CD4-positive, alpha-beta T cell (primary cell): ENCODE measurements at places on chromosomes 11 and 22. TPM values are rescaled to one million over a fixed set of nuclear protein-coding genes. Genes with fewer than 3 reads are reported as not detected.

Gene CD3D
- 265 TPM for total RNA-seq

Gene TNNI2
- not detected for total RNA-seq

Gene ARHGAP8
- total RNA-seq, result 6.3 TPM

Gene IL18
- not detected for total RNA-seq

Gene KCNQ1
- 31.3 TPM for total RNA-seq

Gene PATE2
- total RNA-seq, result not detected

Gene H19
- total RNA-seq, result not detected

Gene MMP11
- 2.4 TPM for total RNA-seq

Gene SEC14L6
- not detected for total RNA-seq

Gene AMOTL1
- total RNA-seq, result 0.08 TPM

Gene NAV2
- total RNA-seq, result 0.64 TPM

DNA sequence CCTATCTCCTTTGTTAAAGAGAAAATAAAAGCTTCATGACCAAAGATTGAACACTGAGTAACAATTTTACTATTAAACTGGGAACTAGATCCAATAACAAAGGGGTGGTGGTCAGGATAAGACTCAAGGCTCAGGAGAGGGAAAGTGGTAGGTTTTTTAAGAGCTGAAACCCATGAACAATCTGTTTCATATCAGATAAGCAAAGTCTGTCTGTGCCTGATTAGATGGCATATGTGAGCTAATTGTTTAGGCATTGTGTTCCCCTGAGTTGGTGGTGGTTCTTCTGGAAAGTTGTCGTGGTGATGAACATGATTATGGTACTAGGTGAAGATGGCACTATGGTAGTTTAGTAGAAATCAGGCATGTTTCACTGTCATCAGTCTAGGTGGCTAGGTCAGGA lies 24.4 kb downstream of the USP47 start:
- DNase-seq, result no peak

DNA sequence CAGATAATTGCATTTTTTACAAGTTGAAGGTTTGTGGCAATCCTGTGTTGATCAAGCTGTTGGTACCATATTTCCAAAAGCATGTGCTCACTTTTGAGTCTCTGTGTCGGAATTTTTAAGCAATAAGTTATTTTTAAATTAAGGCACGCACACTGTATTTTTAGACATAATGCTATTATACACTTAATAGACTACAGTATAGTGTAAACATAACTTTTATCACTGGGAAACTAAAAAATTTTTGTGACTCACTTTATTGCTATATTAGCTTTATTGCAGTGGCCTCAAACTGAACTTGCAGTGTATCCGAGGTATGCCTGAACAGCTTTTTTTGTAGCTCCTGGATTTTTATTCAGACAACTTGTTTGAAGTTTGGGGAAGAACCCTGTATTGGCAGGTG lies 31.3 kb upstream of the RRM1 start:
- DNase-seq, result no peak

GRCh38 chr11:85664615-85665481 lies at the start of gene CREBZF:
Gene CREBZF (minus strand): TSS chr11:85665129. CDS start chr11:85664875, 254 bp downstream.
- DNase-seq, result peak; percentile 92

GRCh38 chr22:38213990-38214301 lies 12.2 kb downstream of the MAFF start:
- DNase-seq, result no peak

DNA sequence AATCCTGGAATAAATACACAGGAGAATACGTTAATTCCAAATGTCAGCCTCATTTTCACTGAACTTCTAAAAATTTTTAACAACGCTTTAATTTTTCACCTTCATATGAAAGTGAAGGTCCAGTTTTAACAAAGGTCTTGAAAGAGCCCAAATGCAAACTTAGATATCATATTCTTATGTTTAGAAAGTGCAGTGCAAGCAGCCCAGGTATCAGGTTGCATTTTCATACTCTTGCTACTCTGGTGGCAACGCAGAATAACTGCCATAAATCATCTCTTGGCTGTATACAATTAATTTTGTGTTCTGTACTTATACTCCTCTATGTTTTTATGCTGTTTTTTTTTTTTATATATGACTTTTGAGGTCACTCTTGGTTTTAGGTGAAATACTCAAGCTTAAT lies 496.7 kb upstream of the ARHGAP42 start:
- DNase-seq, result no peak

GRCh38 chr11:116114198-116114651 lies 610.0 kb upstream of the CADM1 start:
- DNase-seq, result no peak

DNA sequence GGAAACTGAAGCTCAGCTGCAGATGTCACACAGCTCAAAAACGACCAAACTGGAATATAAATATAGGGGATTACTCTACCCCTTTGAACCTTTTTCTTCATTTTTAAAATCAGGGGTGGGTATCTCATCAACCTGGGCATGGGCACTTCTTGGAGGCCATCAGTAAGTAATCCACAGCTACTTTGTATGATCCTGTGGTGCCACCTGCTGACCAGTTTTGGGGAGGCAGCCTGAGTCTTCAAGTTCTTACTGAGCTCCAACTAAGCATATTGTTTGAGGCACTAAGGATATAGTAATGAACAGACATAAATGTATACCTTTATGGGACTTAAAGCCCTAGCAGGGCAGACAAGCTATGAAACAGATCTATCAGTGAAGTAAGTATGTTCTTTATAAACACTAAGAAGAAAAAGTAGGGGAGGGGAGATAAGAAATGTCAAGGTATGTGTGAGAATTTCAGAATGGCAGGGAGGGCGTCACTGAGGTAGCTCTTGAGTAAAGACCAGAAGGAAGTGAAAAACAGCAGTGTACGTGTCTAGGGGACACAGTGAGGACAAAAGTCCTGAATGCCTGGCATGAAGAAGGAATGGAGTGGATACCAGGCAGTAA lies 18.4 kb downstream of the TUB start:
- peak; percentile 64 for DNase-seq

GRCh38 chr11:86869966-86870570 lies 69.7 kb downstream of the PRSS23 start:
- peak; percentile 5 for DNase-seq

DNA sequence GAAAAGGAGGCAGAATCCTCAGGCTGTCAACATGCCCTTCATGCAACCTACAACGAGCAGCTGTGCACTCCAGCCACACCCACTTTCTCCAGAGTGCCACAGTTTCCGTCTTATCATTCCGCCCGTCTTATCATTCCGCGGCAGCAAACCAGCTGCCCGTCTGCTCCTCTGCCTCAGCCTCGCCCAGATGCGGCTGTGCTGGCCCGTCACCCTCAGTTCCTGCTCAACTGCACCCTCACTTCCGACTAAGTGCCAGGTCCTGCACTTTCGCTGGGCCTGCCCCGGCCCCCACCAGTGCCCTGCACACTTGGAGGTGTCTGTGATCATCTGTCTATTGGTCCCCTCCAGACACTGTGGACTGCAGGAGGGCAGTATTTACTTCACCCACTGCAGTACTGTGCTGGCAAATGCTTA lies 43.7 kb downstream of the MICAL3 start:
- DNase-seq, result peak; percentile 65

DNA sequence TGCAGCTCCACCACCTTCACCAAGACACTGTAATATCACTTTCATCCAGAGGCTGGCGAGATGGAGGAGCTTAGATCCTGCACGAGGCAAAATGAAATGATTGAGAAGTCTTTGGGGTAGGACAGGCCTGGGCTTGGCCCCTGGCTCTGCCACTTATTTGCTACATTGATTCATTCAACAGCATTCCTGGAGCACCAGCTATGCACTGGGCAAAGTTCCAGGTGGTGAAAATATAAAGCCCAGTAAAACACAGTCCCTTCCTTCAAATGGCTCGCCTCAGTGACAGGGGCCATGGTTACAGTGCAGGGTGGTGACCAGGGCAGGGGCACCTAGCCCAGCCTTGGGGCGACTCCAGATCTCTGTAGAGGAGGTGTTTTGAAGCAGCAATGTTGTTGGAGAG lies 19.7 kb downstream of the ALX4 start:
- no peak for DNase-seq

DNA sequence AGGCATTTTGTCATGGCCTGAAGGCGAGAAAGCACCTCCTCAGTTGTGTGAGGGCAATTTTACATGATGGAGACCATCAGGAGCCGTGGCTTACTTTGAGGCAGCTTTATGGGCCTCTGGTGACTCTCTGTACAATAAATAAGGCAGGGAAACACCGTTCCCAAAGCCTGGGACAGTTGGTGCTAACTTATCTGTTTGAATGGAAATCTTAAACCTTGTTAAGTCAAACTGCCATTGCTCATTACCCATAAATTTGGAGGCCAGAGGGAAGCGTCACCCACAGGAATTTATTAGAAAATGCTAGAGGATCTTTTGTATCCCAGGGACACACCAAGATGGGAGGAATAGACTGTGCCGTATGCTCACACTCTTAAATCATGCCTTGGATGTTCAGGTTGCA lies 1156.9 kb downstream of the BRD1 start:
- no peak for DNase-seq

DNA sequence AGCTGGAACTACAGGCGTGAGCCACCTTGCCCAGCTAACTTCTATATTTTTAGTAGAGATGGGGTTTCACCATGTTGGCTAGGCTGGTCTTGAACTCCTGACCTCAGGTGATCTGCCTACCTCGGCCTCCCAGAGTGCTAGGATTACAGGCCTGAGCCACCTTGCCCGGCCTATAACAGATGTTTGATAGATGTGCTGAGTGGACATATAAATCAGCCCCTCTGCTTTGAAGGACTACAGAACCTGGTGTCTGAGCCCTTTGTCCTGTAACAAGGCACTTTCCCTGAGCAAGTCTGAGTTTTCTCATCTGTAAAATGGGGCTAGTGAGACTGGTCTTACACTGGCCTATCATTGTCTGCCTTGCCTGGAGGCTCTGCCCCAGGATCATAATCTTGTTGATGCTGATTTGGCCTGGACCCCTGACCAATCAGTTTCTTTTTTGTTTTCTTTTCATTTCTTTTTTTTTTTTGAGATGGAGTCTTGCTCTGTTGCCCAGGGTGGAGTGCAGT lies 7.0 kb downstream of the RIN1 start:
- no peak for DNase-seq

DNA sequence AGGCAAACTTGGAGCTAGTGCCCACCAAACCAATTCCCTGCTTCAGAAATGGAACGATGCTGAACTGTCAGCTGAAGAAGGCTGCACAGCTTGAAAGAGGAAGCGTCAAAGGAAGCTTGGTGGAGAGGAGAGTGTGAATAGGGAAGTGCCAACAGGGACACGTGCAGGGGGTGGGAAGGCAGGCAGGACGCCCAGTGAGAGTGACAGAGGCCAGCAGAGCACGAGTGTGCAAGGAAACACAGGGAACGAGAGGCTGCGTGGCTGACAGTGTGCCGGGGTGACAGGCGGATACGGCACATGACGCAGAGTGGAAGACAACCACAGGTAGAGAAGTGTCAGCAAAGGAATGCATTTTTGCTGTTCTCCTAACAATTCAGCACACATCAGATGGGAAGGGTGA lies 196.4 kb downstream of the LARGE1 start:
- no peak for DNase-seq

DNA sequence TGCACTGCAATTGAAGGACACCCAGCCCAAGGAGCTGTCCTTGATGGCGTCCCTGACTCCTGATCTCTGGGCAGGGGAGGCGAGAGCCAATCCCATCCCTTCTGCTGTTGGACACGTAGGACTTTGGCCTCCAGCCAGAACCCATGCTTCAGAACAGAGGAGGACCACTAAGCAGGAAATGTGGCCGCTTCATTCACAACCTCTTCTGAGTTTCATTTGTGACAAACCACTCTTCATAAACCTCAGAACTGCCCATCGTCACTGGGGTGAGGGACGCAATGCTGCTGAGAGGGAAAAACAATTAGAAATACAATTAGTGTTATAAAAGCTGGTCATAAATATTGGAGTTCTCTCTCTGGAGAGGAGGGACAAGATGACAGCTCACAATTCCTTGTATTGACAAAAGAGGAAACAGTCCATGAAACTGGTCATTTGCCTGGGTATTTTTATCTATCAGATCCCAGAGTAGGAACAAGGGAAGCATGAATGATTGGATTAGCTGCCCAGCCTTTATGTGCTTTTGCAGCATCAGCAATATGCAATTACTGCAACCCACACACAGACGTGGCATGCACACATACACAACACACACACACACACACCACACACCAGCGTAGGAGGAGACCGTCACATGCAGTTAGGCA lies 216.5 kb upstream of the CADM1 start:
- DNase-seq, result no peak

DNA sequence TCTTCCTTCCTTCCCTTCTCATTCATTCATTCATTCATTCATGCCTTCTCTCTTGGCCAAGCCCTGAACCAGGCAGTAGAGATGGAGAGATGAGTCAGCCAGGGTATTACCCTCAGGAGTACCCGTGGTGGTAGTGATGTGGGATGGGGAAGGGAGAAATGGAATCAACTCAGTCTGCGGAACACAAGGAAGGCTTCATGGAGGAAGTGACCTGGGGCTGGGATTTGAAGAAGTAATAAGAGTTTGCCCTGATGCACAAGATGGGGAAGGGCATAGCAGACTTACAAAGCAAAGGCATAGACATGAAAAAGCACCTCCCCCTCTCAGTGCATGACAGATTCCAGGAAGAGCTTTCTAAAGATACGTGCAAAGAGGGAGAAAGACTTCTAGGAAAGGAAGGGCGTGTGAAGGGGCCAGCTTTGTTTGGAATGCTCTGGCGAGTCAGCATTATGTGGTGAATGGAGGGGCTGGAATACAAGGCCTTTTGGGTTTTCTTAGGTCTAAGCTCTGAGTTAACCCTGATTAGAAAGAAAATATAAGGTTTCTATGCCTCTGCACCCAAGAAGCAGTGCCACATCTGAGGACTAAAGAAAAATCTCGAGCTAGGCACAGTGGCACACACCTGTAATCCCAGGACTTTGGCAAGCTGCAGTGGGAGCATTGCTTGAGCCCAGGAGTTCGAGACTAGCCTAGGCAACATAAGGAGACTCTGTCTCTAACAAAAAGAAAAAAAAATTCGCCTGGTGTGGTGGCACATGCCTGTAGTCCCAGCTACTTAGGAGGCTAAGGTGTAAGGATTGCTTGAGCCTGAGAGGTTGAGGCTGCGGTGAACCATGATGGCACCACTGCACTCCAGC lies 36.4 kb upstream of the ACER3 start:
- no peak for DNase-seq

DNA sequence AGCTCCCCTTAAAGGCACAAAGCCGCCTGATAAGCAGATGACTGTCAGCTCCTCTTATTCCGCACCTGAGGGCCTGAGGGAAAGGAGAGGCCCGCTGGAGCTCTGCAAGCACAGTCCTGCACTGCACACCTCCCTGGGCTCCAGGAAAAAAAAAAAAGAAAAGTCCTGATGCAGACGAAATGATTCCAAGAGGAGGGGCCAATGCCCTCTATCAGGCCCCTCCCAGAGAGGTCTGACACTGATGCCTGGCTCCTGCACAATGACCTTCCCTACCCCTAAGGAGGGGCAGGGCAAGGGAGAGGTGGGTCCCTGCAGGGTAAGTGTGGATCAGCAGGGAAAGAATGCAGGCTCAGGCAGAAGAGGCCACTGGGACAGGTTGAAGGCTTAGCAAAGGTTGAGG lies 572.7 kb downstream of the SOX6 start:
- DNase-seq, result no peak
